ENCODE measurements at places on chromosomes 2 and 18.

DNA sequence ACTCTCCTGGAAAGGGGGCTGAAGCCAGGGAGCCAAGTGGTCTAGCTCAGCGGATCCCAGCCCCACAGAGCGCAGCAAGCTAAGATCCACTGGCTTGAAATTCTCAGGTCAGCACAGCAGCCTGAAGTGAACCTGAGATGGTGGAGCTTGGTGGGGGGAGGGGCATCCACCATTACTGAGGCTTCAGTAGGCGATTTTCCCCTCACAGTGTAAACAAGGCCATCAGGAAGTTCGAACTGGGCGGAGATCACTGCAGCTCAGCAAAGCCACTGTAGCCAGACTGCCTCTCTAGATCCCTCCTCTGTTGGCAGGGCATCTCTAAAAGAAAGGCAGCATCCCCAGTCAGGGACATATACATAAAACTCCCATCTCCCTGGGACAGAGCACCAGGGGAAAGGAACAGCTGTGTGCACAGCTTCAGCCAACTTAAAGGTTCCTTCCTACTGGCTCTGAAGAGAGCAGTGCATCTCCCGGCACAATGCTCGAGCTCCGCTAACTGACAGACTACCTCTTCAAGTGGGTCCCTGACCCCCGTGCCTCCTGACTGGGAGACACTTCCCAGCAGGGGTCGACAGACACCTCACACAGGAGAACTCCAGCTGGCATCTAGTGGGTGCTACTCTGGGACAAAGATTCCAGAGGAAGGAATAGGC lies 282.3 kb upstream of the EPC2 start:
- DNase-seq = no peak

DNA sequence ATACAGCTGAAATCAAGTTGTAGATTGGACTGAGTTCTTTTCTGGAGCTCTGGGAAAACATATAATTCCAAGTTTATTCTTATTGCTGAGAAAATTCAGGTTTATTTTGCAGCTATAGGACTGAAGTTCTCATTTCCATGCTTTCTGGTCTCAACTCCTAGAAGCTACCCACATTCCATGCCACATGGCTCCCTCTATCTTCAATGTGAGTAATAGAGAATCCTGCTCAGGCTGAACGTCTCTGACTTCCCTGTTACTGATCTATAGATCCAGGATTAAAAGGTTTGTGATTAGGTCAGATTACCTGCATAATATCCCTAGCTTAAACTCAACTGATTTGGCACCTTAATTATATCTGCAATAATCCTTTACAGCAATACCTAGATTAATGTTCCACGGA lies 453.8 kb upstream of the MC4R start:
- no peak for DNase-seq

DNA sequence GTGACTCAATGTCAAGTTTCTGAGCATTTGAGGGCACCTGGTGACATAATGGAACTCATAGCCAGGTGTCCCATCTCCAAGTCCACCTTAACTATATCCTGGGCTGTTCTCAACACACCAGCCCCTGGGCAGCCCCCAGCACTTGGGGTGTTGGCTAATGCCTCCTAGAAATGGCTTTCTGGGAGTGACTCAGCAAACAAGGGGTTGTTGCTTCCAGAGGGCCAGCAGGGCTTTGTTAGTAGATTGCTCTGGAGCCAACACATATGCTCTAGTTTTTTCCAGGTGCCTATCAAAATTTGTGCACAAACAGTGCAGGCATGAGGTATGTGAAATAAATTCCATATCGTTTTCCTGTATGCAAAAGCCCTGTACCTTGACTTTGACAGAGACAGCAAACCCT lies 448.4 kb downstream of the SLC4A3 start:
- no peak for DNase-seq

- no peak for DNase-seq
Measured at GRCh38 chr2:173354073-173354581, 545 bp upstream of the CDCA7 start.

- DNase-seq = no peak
Measured at GRCh38 chr2:137675584-137676327, 288.5 kb upstream of the HNMT start.

GRCh38 chr2:2639251-2640139 lies 308.4 kb upstream of the MYT1L start:
- no peak for DNase-seq

DNA sequence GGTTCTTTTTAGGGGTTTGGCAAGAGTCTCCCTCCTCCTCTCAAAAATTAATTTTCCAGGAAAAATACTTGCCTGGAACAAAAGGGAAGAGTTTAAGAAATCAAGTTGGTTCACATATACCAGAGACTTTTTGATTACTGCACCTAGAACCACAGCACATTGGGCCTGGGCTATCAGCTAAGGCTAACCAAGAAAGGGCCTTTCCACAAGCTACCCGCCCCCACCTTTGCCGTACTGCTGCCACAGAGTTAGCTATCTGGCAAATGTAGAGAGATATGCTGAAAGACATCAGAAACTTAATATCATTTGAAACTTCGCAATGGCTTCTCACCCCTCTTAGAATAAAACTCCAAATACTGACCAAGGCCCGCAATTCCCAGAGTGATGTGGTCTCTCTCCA lies 76.9 kb downstream of the AAK1 start:
- DNase-seq = no peak

- no peak for DNase-seq
Measured at GRCh38 chr18:79156327-79156726, 87.1 kb downstream of the ATP9B start.

- DNase-seq = no peak
Measured at GRCh38 chr18:31042406-31043181, at the start of gene DSC3. Gene DSC3 (minus strand): TSS chr18:31042742. CDS start chr18:31042660, 82 bp downstream.

DNA sequence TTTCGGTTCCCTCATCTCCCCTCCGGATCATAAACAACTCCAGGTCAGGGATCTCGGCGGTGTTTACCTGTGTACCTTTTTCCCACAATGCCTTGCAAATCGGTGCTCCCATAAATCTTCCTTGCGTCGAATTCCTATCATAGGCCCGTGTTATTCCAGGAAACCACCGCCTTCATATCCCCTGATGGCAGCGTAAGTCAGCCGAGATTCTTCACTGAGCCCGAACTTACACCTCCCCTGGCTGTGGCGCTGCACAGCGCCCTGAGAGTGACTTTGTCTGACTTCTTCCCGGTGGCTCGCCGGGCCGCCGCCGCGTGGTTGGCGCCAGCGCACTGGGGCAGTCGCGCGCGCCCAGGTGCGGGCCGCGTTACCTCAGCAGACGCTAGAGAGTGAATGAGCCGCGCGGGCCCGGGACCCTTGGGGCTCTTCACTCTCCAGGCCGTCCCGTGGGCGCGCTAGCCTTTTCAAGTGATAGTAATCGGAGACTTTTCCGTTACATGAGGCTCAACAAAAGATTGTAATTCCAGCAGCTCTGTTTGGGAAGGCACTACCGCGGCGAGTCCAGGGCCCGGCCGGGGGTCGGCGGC lies 101.6 kb downstream of the SPTBN1 start:
- DNase-seq = no peak

GRCh38 chr2:138373993-138374408 lies 127.6 kb upstream of the SPOPL start:
- DNase-seq = no peak

DNA sequence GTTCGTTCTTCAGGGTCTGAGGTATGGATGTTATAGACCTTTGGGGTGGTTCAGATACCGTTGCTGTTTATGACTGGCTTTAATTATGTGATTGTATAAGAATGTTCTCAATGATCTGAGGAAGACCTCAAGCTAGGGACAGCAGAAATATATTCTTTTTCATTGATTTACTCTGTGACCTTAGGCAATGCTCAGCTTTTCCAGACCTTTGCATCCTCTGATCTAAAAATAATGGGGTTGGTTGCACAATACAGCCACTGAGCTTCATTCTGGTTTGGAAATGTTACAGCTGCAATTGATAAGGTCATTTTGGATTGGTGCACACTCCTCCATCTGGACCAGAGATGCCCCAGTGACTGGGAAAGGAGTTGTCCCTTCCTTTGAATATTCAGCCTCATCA lies 17.2 kb upstream of the CABYR start:
- DNase-seq = no peak

GRCh38 chr2:219331560-219332213 lies 857 bp downstream of the RESP18 start:
- no peak for DNase-seq

GRCh38 chr2:223697892-223698645 lies 95.9 kb upstream of the SCG2 start:
- no peak for DNase-seq

GRCh38 chr2:120341977-120342376 lies 4.0 kb upstream of the INHBB start:
- no peak for DNase-seq

DNA sequence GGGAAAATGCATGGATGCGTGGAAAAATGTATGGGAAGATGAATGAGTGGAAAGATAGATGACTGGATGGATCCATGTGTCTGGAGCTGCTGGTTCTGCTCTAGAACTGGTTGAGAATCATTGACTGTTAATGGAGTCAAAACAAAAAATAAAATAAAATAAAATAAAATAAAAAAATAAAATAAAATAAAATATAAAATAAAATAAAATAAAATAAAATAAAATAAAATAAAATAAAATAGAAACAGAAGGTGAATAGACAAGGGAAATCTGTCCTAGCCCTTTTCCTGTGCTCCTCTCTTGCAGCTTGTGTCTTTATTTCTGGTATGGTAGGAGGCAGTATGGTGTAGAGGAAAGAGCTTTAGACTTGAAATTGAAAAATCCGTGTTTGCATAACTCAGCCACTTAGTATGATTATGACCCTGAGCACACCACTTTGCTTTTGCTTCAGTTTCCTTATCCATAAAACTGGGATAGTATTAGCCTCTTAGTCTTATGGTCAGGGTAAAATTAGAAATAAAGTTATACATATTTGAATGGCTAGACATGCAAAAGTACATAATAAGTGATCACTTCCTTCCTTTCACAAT lies 51.0 kb downstream of the PSD4 start:
- no peak for DNase-seq

- DNase-seq = no peak
Measured at GRCh38 chr2:85656468-85656867, 11.5 kb downstream of the SFTPB start.

DNA sequence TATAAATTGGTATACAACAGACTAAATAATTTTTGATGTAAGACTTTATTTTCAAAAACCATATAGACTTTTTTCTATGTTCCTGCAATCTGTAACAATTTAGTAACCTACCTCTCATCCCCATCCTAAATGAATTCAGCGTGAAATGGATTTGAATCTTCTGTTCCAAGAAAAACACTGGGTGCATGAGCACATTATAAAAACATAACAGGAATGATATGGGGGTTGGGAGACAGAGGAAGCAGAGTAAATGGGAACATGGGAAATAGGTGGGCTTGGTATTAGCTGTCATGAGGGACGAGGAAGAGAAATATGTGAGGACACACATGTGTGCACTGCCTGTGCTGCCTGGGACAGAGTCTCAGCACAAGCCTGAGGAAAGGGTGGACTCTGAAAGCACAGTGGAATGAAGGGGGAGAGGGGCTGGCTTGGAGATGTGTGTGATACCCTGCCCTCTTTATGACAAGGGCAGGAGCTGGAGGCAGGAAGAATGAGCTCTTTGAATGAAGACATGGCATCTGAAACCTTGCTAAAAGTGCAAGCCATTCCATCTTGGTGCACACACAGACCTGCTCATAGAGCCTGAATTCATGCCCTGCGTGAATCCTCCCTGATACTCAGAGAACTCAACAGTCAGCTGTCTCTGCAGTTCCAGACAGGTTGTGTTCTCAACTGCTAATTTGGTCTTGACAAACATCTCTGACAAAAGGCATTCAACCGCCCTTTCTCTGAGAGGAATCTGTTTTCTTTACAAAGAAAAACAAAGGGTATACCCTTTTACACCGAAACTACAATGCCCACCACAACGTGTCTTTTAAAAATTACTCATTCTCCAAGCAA lies 66.6 kb downstream of the EPB41L3 start:
- no peak for DNase-seq

DNA sequence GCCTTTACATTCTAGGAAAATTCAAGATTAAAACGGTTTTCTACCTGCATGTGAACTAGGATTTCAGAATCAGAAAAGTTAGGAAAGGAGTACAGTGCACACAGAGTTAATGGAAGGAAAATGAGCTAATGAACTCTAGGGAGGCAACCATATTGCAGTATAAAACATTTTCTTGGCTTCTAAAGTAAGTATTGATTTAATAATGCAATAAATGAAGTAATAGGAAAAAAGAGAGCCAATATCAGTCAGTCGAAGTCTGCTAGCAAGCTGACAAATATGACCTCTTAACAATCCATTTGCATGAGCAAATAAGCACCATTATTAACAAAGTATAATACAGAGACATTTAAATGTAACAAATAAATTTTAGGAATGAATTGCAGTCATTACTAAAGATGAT lies 80.2 kb upstream of the COL3A1 start:
- DNase-seq = no peak

DNA sequence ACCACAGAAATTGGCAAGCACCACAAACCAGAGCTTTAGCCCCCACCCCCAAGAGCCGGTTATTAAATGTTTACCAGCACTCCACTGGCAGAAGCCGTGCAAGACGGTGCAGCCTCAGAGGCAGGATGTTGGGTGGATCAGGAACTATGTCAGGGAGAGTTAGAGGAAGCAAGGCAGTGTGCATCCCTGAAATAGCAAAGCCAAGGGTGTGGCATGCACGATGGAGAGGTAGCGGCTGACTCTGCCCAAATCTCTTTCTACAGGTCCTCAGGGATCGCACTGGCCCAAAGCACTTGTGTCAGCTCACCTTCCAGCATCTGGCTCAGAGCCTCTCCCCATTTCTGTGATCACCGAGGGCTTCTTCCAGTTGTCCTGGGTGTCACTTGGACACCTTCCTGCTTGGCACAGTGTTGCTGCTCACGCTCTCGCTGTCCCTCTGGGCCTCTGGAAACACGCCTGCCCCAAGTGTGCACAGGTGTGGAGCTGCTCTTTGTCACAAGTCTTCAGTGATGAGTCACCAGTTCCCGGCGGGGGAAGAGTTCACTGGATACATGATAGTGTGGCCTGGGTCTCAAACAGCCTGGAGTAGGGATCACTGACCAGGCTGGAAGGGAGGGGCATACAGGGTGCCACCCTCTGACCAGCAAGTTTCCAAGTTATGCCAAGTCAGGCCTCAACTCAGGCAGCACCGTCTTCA lies 17.3 kb upstream of the B3GNT7 start:
- no peak for DNase-seq

DNA sequence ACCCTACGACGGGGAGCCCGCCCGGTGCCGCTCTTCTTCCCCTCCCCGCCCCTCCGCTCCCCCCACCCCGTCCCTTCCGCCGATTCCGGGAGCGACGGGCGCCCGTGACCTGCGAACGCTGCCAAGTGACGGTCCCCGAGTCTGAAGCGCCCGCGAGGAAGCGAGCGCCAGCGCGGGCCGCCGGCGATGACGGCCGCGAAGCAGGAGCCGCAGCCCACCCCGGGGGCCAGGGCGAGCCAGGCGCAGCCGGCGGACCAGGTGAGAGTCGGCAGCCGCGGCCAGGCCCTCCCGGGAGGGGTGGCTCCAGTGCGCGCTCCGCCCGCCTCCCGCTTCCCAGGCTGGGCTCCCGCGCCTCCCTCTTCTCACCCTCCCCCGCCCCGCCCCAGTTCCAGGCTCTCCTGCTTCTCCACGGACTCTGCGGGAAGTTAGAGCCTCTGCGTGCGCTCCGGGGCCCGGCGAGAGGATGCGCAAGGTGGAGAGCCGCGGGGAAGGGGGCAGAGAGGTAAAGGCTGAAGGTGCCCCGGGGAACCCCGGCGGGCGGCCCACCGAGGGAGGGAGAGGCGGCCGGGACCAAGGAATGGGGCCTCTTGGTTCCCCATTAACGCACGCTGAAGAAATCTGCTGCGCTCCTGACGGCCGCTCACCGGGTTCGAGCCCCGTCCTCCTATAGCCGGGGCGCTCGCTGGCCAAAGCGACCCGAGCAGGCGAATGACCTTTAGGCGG lies 719.5 kb downstream of the DPP10 start:
- no peak for DNase-seq
